ENCODE measurements at places on chromosomes 13 and 19.

DNA sequence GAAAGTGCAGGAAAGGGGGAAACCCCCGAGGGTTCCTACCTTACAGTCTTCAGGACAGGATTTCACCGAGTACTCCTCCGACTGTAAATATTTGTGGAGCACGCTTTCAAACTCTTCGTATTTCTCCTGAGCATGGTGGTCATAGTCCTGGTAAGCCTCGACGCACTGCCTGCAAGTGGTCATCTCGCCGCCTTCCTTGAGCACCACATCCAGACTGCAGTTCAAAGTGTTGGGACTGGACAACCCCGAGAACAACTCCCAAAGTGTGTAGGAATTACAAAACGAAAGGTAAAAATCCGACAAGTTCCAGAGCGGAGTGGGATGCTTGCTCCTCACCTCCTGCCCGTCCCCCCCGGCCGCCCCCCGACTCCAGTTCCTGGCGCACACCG, 349.7 kb downstream of the LIG4 start:
- DNase-seq, result no peak

DNA sequence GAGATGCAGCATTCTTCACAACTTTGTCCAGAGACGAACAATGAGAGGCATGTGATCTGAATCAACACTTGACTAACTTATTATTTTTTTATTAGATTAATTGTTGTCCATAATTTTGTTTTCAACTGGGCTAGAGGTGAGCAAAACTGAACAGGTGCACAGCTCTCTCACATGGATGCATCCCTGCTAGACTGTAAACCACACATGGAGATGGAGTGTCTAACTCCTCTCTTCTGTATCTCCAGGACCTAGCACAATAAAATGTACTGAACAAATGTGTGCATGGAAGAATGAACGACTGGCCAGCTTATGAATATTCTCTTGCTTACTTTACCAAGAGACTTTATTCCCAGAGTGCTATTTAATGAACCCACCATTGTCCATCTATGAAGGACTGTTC, 627.7 kb downstream of the LIG4 start:
- DNase-seq, result no peak

GRCh38 chr13:71751073-71751472, 115.9 kb downstream of the DACH1 start:
- DNase-seq, result no peak

DNA sequence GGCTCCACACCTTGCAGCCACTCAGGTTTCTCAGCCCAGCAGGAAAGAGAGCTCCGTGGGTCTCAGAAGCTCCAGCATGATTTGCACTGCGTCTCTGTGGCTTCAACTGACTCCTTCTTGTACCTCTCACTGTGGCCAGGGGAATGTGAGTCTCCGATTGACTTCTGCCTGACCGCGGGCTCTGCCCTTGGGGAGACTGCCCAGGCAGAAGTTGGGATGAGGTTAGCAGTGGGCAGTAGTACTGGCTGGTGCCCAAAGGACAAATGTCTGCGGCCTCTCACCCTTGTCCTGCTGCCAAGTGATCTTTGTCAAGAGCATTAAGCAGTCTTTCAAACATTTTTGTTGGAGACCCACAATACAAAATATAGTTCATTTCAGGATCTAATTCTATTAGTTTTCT, 34.4 kb upstream of the FXYD3 start:
- no peak for DNase-seq

- DNase-seq, result no peak
Observed at GRCh38 chr13:24381541-24382265, 72.3 kb downstream of the C1QTNF9 start.

DNA sequence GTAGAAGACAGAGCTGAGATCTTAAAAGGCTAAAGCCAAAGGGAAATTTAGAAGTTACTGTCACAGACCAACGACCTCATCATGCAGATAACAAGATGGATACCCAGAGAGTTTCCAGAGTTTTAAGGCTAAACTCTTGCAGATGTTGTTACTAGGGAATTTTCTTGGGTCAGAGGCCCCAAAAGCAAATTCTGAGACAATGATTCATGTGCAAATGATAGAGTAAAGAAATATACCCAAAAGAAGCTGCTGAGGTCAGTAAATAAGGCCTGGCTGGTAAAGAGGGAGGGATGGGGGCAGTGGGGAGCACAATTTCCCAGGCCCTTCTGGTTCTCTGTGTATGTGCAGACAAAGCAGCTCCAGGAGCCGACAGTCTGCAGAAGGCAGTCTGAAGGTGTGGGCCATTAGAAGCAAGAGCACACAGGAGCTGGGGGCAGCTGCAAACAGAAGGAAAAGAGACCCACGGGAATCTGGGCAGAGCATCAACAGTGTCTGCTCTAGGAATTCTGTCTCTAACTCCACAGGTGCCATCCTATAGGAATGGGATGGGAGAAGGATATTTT, 330.8 kb downstream of the TBC1D4 start:
- no peak for DNase-seq

- no peak for DNase-seq
Observed at GRCh38 chr13:91894316-91894715, 495.9 kb downstream of the GPC5 start.

DNA sequence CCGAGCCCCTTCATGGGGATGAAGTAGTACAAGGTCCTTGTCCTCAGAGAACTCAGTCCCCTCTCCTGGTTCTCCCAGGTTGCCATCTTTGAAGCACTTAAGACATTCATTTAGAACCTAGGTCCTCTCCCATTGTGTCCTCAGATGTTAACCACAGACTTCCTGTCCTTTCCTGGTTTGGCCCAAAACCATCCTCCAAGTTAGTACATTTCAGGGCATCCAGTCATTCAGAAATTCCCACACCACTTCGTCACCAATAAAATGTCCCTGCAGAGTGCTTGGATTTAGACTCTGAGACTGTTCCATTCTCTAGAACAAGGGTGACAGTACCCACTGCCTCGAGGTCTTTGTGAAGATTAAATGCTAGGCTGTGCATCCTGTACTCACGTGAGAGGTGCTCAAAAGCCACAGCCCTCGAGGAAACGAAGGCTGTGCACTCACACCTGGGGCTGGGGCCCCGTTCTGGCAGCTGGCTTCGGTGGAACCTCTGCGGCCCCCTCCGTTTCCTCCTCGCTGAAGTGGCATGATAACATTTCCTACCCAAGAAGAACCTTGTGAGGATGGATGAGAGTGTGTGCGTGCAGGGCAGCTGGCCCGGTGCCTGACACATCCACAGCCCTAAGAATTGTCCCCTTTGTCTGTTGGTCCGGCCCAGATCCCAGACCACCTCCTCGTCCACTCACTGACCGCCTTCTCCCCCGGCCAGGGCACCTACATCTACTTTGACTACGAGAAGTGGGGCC, 4.7 kb downstream of the LENG1 start:
- no peak for DNase-seq

DNA sequence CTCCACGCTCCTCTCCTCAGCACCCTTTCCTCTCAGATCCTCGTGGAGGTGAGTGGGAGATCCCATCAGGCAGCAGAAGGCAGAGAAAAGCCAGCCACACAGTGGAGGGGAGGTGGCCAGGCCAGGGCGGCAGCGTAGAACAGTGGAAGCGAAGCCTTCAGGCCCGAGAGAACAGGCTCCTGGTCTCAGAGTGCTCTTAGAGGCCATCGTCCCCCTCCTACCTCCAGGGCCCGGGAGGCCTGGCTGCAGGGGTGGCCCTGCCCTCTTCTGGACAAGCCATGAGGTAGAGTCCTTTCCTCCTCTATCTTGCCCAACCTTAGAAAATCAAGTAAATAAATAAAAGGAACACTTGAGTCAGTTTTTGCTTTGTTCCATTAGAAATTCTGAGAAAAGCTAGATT, 202.0 kb downstream of the KATNAL1 start:
- no peak for DNase-seq

- DNase-seq, result no peak
Observed at GRCh38 chr13:107091428-107091827, 523.5 kb upstream of the ARGLU1 start.
